ENCODE measurements at places on chromosomes 3 and 15.

GRCh38 chr3:128546646-128547045 lies 53.6 kb upstream of the GATA2 start:
- no peak for DNase-seq

DNA sequence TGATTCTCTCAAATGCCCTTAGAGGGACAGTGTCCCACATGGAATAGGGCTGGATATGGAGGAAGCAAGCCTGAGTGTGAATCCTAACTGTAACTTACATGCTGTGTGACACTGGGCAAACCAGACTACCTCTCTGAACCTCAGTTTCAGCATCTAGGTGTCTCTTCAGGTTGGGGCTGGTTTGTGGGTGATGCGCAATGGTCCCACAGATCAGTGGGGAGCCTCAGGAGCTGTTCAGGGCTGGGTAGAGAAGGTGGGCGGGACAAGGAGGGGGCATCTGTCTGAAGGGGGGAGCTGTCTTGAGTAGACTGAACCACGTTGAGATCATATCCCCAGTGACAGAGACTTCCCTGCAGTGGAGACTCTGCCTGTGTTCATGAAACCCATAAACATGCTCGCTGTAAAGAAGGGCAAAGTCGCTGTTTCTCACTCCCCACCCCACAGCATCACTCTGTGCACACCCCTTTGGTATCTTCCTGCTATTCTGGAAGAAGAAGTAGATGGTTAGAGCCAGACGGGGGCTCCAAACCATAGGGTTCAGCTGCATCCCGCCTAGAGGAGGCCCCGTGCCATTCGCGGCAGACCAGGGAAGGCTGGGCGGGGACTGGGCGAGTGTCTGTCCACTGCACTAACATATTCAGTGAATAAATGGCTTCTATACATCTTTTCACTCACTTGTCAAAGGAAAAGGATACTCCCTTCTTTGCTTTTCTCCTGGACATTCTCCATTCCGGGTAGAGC lies 28.4 kb downstream of the SRPRB start:
- DNase-seq, result no peak

GRCh38 chr3:30203301-30203700 lies 403.1 kb upstream of the TGFBR2 start:
- DNase-seq, result peak; percentile 37

DNA sequence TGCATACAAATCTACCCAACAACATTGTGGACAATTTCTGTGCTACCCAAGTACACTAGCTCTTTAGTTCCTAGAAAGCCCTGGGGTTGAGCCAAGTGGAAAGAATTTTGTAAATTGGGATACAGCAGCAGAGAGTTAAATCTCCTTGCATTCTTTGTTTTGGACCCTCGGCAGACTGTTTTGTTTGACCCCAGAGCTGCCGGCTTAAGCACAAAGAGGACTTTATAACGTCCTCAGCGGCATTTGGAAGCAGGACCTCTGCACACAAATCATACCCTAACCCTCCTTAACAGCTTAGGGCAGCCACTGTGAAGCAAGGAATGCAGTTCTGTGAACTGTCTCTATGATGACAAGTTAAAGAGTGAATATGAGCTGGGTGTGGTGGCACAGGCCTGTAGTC lies 415.3 kb downstream of the CNTN4 start:
- DNase-seq, result no peak

GRCh38 chr15:66288551-66289185 lies 4.7 kb upstream of the DIS3L start:
- DNase-seq, result no peak

DNA sequence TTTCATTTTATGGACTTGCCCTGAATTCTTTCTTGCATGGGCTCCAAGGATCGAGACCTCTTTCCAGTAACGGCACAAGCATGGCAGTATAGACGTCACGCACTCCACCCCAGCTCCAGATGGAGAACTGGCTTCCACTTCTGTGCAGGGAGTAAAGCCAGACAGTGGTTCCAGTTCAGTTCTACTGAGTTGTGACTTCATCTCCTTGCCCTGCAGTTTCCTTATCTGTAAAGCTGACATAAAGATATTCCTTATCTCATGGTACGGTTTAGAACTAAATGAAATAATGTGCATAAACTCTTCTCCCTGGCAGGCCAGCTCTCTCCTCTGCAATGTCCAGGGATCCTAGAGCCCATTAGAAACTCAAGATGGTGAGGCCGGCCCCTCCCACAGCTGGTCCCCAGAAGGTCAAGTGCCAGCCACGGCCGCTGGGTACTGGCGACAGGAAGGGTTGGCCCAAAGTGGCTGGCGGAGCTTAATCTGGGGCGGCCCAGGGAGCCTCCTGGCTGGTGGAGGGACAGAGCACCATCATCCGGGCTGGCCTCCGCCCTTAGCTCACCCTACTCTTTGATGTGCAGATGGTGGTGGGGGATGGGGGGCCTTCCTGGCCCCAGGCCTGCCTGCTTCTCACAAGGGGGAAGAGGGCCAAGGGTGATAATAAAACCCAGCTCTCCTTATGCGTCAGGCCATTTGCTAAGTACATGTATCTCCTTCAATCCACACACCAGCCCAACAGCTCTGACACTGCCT lies 7.2 kb downstream of the MESP2 start:
- DNase-seq, result peak; percentile 70

DNA sequence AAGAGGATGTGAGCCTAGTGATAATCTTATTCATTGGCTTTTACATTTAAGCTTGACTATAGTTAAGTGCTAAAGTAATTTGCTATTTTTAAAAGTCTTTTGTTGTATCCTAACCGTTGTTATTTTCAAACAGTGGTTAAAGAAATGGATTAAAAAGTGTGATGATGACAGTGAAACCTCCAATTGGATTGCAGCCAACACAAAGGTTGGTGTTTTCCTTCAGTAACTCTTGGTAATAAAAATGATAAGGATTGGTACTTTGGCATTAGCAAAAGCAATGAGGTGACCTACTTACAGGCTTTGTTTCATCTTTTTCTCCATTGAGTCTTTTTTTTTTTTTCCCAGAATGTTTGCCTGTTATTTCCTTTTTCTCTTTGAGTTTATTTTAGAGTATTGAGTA lies 87.5 kb upstream of the GOLGA6B start:
- DNase-seq, result no peak

GRCh38 chr3:83877910-83878309 lies 1080.9 kb upstream of the CADM2 start:
- no peak for DNase-seq
